ENCODE measurements at places on chromosomes 7 and 10.

DNA sequence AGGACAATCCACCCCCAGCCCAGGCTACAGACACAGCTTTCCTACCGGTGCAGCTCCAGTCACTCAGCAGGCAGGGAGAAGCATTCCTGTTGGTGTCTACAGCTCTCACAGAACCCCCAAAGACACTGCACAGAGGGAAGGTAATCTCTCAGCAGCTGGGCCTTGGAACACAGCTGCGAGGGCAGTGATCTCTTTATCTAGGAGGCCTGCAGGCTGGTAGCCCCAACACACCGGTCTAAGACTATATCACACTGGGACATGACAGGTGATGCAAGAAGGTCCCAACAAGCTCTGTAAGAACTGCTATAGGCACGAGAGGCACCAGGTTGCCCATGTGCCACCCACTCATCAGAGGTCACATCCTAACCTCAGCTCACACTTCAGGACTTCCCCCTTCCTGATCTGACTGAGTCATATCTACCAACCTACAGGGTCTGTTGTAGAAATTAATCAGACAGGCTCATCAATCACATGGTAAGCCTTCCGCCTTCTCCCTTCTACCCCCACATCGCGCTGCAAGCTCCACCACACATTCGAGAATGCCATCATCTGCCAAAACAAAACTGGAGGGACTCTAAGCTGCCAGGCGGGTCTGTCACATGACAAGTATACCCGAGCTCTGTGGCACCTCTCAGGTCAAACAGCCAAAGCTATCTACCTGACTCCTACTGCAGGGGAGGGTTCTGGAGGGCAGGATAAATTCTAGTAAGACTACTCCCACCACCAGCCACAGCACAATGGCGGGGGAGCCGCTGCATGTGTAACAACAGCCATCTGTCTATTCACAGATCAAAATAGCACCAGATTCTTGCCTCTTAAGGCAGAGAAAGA, 26.1 kb downstream of the FAM53B start:
- no peak for DNase-seq

DNA sequence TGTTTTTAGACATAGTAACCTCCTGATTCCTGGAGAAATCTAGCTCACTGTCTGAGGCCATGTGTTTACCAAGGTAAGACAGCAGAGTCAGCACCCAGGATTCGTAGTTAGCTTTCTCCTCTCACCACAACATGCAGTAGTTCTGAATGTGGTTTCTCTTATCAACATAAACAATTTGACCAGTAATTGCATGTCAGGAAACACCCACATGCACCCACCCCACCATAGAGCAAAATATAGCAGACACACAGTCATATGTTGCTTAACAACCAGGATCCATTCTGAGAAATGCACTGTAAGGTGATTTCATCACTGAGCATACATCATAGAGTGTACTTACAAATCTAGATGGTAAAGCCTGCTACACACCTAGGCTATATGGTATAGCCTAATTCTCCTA, 1004.0 kb downstream of the ANKRD7 start:
- DNase-seq, result no peak

DNA sequence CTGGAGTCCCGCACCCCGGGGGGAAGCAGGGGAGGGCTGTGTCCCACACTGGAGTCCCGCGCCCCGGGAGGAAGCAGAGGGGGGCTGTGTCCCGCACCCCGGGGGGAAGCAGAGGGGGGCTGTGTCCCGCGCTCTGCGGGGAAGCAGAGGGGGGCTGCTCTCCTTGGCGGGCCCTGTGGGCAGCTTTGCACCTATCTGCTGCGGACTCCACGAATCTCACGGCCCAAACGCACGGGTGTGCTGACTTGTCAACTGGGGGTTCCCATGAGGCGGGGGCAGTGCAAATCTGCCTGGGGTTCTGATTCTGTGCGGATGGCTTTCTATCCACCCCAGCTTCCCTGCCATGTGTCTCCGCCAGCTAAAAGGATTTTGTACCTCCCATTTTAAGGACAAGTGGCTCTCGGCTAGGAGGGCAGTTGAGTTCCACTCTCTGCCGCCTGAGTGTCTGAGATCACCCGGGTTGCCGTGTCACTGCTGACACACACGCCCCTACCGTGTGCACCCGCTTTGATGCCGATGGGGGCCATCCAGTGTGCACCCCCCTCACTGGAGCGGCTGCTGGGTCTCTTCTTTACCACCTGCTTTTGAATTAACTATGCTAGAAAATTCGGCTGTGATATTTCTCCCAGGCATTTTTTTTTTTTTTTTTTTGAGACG, 20.5 kb downstream of the GPER1 start:
- DNase-seq, result no peak

GRCh38 chr7:5384618-5385017, 39.0 kb downstream of the TNRC18 start:
- DNase-seq, result no peak

DNA sequence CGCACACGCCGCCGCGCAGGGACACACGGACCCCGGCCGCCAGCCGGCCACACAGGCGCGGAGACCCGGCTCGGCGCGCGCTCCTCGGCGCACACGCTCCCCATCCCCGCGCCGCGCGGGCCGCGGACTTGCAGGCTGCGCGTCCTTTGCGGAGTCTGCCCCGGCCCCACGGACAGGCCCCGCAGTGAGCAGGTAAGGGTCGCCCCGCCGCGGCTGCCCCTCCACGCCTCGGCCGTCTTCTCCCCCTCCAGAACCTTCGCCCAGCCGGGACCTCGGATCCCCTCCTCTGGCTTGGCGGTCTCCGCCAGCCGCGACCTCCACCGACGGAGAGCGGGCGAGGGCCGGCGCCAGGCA, 356 bp downstream of the ADCYAP1R1 start:
- DNase-seq, result no peak
